Fibroblast of skin of left biceps (primary cell): ENCODE measurements at places on chromosomes 13 and 19.

DNA sequence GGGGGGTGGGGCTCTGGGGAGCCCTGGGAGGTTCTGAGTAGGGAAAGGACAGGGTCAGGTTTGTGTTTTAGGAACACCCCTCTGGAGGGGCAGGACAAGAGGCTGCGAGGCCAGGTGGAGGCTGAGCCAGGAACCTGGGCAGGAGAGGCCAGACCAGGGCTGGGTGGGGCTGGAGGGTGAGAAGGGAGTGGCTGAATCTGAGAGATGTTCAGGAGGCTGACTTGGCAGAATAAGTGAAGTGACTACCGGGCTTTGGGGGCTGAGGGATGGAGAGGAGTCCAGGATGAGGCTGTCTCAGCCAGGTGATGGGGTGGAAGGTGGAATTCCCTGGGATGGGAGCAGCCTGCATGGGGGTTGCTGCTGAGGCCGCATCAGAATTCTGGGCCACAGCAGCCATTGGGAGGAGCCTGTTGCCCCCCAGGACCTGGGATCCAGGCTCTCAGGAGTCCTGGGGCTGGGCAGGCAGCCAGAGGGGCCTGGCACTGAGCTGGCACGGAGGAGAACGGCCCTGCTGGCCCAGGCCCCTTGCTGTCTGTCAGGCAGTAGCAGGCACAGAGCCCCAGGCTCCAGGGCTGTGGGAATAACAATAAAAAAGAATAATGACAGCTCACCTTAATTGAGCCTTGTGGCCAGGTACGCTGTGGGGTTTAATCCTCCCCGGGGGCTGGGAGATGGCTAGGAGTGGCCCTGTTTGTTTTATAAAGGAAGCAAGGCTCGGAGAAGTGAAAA lies 3.3 kb downstream of the PPP5C start:
- DNase-seq, result no peak

GRCh38 chr13:98599502-98600328 lies 22.8 kb upstream of the STK24 start:
- no peak for DNase-seq

DNA sequence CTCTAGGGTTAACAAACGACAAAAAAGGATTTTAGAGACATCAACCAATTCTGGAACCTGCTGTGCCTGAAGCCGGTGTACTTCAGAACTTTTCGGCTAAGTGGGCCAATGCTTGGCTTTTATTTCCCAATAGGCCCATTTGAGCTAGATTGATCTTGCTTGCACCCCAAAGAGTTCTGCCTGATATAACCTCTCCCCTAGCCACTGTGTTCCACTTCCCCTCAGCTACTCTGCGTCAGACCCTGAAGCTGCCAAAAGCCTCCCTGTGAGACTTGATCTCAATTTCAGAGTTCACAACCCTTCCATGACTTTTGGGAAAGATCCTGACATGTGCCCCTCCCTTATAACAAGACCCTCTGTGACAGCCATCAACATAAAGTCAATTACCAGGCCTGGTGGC lies 5.6 kb upstream of the SIGLEC14 start:
- DNase-seq, result no peak

DNA sequence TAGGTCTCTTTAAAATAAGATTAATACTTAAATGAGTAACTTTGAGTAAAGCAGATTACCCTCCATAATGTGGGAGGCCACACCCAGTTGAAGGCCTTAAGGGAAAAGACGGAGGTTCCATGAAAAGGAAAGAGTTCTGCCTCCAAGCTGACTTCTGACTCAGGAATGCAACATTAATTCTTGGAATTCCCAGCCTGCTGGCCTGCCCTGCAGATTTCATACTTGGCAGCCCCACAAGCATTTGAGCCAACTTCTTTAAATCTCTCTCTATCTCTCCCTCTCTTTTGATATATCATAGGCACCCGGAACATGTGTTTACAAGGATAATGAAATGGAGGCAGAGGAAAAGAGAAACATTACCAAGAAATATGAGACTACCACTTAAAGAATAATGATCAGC lies 902.3 kb upstream of the MIR17HG start:
- DNase-seq, result peak; percentile 90

DNA sequence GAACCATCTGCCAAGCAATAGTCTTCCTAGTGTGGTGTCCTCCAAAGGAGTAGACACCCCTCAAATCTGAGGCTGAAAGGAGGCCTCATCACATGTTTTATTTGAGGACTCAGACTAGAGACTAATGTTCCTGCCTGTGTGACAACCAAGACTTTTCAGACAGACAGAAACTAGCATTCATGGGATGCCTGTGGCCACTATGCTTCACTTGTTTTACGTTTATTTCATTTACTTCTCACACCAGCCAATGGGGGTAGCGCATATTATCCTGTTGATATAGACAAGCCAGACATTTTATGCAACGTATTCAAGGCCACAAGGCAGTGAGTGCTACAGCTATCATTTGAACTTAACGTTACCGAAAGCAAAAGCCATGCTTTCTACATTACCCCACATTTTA lies 391.7 kb upstream of the HTR2A start:
- DNase-seq, result no peak

- DNase-seq, result no peak
Measured at GRCh38 chr19:51034704-51035103, at the start of gene KLK12. Gene KLK12 (minus strand): TSS chr19:51035002. CDS start chr19:51034621, 381 bp downstream.

DNA sequence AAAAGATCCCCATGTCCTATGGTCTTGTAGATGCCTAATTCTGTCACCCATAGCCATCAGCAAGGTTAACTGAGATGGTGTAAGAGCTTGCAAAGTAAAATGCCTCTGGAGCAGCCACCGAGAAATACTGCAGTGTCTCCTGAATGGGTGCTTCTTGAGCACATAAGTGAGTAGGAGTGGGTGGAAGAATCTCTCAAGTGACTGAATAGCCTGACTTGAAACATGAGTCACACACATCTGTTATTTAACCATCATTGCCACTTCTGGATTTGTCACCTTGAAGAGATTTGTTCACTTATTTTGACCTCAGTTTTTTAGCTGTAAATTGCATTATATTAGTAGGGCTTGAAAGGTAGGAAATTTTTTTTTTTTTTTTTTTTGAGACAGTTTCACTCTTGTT lies 2.3 kb downstream of the ZNF714 start:
- DNase-seq, result no peak

DNA sequence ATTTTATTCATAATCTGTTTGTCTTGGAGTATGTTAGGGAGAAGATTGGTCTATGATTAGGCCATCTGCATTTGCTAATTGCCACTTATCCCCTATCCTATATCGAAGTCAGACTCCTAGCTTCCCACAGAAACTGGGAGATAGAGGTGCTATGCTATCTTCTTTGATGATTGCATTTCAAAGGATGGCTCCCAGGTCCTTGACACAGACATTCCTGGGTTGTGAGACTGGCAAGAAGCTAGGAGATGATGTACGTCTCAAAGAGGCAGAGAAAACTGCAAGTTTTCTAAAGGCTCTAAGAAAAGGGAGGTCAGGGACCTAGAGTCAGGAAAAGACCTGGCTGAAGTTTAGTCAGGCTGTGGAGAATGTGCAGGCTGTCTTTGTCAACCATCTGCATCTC lies 1251.9 kb downstream of the PCDH17 start:
- no peak for DNase-seq

GRCh38 chr13:96636001-96636709 lies 358.1 kb downstream of the OXGR1 start:
- no peak for DNase-seq

GRCh38 chr19:58536852-58537798 lies 6.7 kb upstream of the TRIM28 start:
- no peak for DNase-seq

GRCh38 chr13:44652962-44653660 lies 77.0 kb upstream of the TSC22D1 start:
- DNase-seq, result no peak

- DNase-seq, result peak; percentile 50
Measured at GRCh38 chr13:44921931-44922758, 67.1 kb downstream of the NUFIP1 start.

GRCh38 chr19:38425222-38425809 lies 703 bp downstream of the RASGRP4 start:
- no peak for DNase-seq

DNA sequence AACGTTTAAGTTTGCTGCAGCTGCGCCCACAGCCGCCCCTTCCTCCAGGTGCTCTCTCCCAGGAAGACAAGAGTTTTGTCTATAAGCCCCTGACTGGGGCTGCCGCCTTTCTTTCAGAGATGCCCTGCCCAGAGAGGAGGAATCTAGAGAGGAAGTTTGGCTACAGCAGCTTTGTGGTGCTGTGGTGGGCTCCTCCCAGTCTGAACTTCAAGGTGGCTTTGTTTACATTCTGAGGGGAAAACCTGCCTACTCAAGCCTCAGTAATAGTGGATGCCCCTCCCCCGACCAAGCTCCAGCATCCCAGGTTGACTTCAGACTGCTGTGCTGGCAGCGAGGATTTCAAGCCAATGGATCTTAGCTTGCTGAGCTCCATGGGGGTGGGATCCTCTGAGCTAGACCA lies 6.4 kb upstream of the ERICH6B start:
- no peak for DNase-seq

DNA sequence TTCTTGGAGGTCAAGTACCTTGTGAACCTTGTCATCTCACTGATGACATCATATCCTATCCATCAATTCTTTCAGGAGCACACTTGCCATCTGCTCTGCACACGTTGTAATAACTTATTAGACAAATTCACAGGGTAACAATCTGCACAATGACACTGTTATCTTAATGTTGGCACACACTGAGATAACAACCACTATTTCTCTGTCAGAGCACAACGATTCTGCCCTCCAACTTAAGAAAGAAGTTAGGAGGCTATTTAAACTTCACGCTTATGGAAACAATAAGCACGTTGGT lies 351.3 kb downstream of the DACH1 start:
- no peak for DNase-seq

DNA sequence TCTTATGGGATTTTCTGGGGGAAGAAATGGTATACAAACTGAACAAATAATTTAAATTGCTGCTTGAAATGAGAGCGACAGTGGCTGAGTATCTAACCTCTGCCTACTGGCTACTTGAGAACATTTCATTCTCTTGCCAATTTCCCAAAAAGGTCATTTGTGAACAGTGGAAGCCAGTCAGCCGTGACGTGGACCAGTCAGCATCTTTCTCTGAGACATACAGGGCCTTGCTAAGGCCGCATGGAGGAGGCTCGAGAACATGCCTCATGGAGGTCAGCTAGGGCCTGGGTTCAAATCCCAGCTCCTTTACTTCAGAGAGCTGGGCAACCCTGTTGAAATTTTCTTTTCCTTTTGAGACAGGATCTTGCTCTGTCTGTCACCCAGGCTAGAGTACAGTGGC lies 20.3 kb downstream of the ZC3H4 start:
- no peak for DNase-seq

- DNase-seq, result no peak
Measured at GRCh38 chr19:32396046-32396652, 9.4 kb upstream of the DPY19L3 start.

DNA sequence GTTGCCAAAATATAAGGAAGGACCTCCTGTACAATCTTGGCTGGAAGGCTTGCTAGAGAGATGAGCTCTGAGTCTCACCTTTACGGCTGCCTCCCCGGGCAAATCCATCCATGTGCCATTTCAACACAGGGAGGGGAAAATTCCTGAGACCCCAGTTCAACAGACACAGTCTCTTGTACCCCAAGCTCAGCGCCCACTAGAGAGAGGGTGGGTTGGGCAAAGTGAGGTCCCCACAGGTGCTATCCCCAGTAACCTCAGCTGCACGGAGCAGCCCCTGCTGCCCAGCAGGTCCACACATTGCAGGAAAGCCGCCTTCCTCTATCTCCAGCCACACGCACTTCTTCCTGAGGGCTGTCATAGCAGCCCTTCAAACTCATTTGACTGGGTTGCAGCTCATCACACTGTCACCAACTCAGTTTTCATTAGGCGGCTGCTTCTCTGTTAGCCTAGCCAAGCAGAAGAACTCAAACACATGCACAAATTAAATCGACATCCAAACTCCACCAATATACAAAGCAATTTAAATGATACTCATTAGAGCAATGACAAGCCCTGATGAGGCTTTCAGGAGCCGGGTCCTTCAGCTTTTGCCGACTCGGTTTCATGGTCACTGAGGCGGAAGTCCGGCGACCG lies 80.4 kb downstream of the TSHZ3 start:
- no peak for DNase-seq

GRCh38 chr13:97627566-97627965 lies 193.6 kb downstream of the RAP2A start:
- peak; percentile 89 for DNase-seq

DNA sequence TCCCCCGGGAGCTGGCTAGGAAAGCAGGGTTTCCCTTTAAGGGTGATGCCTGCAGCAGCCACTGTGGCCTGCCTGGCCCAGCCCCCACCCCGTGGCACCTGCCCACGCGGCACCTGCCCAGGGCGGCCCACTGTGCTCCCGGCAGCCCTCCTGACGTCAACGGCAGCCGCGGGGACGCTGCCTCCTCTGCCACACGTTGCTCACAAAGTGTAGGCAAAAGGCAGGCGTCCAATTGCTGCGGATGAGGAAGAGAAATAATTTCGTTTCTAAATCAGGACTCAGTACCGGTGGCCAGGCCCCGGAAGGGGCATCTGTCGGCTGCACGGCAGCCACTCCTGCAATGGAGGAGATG lies 122.3 kb downstream of the URI1 start:
- no peak for DNase-seq

DNA sequence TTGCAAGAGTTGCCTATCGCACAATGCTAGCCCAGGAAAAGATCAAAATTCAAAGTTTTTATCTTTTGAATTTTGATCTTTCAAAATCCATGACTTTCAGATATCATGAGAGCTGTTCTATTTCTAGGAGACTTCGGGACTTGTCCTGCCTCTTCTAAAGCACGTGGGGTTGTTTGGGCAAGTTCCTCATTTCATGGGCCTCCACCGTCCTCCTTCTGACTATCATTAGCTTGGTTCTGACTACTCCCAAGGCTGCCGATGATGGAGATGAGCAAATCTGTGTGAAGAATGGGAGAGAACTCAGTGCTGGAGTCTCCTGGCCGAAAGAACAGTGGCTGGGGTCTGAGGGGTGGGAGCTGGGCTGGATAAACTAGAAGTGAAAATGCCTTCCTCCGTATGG lies 86.5 kb downstream of the COL4A1 start:
- no peak for DNase-seq

DNA sequence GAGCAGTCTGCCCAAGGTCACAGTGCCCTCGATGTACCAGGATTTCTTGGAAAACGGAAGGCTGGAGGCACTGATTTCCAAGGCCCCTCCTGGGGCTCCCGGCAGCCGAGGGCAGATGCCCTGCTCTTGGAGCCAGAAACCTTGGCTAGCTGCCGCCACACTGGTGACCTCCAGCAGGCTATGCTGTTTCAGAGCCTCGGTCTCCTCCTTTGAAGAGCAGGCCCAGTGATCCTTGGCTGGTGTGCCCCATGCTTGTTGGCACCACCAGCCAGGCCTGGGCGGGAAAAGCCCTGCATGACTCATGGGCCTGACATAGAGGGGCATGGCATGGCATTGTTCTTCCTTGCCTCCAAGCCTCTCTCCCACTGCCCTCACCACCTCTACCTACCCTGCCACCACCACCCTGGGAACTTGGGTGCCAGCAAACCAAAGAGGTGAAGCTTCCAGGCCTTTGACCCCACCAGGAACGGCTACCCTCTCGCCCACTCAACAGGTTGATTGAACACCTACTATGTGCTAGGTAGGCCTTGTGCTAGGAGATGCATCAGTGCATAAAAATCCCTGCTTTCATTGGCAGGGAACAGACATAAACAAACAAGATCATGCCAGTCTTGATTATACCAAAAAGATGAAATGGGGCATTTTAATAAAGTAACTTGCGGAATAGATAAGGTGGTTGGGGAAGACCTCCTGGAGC lies 1.6 kb upstream of the CLEC11A start:
- DNase-seq, result no peak
